ENCODE measurements at places on chromosomes 5 and 9. TPM values are rescaled to one million over a fixed set of nuclear protein-coding genes. Genes with fewer than 3 reads are reported as not detected.

GRCh38 chr5:158744226-158744625, 355.5 kb downstream of the EBF1 start:
- no peak for DNase-seq

- DNase-seq: no peak
Observed at GRCh38 chr5:134892282-134892681, 12.6 kb upstream of the PCBD2 start.

DNA sequence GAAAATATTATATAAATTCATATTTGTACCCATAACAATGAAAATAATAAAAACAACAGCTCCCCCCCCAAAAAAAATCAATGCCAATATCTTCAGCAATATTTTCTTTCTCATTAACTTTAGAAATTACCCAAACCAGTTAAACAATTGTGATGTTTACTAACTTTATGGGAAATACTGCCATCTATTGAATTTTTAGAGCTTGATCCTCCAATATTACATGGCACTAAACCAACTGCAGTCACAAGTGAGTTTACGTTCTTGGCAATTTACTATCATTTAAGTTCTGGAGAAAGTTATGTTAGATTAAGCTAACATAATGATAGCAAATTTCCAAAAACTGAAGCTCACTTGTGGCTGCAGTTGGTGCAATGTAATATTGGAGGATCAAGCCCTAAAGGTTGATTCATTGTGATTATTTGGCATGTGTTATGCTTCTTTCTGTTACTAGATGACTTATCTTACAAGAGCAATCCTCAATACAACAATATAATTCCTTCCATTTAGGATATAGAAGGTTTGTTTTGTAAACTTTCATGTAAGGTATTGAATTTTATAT, 379.5 kb downstream of the CDH18 start:
- no peak for DNase-seq

- DNase-seq: no peak
Observed at GRCh38 chr5:52262844-52263243, 524.9 kb upstream of the ITGA1 start.

DNA sequence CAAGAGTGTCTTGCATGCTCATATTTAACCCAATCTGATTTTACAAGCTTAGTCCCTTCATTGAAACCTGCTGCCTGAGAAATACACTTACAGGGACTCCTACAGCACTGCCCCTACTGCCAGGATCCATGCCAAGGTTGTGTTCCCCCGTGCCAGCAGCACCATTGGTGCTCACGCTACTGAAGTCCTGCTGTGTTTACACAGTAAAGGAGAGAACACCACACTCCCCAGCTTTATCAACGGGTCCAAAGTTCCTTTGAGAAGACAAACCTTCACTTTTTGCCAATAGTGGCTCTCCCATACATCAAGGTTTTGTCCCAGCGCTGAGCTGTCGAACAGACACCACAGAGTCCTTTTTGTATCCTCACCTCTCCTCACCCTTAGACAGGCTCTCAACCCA, 155.1 kb upstream of the WWC1 start:
- DNase-seq: no peak

- no peak for DNase-seq
Observed at GRCh38 chr5:154315196-154315595, 124.7 kb downstream of the GALNT10 start.

- DNase-seq: no peak
Observed at GRCh38 chr9:127557466-127557869, 54.6 kb upstream of the STXBP1 start.

DNA sequence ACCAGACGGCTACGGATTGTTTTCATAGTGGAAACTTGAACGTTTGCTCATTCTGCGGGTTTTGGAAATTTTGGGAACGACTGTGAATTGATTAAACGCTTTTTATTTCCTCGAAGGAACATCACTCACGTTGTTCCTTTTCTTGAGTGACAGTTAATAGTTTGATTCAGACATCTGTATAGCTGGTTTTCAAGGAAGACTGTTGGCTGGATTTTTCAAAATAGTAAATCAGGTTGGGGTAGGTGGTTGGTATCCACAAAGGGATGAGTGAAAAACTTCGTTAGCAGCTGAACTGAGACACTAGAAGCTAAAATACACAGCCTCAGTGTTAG, 1.1 kb downstream of the TGFBR1 start:
- no peak for DNase-seq

DNA sequence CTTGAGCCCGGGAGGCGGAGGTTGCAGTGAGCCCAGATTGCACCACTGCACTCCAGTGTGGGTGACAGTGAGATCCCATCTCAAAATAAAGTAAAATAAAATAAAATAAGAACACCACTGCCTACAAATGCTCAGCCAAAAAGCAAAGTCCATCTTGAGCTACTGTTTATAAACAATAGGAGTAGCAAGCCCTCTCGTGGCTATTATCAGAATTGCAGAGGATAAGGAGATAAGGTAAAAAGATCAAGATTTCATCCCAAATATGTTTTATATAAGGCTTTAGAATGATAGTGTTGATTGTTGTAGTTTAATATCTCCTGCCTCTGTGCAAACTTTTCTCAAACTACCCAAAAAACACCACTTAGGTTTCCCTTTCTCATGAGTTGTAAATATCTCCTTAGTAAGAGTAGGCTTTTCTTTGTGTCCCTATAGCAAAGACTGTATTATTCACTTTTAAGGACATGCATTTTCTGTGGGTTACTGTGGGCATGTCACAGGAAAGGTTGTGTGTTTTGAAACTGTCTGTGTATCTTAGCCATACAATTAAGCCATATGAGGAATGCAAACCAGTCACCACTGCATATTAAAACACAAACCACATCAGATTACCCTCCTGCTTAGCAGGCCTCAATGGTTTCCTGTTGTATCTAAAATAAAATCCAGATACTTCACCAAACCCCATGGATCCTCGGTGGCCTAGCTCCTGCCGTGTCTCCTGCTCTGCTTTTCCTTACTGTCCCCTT, 31.8 kb upstream of the CKS2 start:
- DNase-seq: peak; percentile 38

DNA sequence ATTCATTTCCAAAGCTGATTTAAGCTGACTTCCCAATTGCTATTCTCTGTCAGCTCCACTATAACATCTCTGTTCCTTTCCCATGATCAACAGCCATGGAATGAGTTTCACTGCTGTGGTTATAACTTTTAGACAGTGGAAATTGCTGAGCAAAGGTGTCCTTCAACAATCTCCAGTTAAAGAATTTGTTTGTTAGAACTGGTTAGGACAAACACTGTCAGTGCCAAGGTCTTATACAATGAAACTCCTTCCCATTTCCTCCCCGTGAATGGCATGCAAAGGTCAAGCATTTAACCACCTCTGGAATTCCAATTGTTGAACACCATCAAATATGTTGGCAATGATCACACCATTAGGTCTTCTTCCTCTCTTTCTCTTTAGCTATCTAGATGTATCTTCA, 45.7 kb upstream of the GHR start:
- no peak for DNase-seq

- DNase-seq: peak; percentile 58
Observed at GRCh38 chr5:73451224-73452130, 2.9 kb upstream of the FOXD1 start.

- DNase-seq: no peak
Observed at GRCh38 chr5:175709276-175709781, 51.5 kb downstream of the HRH2 start.

DNA sequence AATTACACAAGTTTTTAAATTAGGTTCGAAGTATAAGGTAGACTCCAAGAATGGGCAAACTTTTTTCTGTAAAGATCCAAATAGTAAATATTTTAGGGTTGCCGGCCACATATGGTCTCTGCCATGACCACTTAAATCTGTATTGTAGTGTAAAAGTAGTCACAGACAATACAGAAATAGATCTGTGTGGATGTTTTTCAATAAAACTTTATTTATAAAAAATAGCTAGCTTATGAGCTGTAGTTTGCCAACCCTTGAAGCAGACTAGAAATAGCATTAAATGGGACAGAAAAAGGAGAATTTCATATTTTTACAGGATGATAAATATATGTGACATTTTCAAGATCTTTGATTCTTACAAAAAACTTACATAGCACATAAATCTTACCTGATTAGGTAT, 94.9 kb upstream of the ACOT12 start:
- no peak for DNase-seq

DNA sequence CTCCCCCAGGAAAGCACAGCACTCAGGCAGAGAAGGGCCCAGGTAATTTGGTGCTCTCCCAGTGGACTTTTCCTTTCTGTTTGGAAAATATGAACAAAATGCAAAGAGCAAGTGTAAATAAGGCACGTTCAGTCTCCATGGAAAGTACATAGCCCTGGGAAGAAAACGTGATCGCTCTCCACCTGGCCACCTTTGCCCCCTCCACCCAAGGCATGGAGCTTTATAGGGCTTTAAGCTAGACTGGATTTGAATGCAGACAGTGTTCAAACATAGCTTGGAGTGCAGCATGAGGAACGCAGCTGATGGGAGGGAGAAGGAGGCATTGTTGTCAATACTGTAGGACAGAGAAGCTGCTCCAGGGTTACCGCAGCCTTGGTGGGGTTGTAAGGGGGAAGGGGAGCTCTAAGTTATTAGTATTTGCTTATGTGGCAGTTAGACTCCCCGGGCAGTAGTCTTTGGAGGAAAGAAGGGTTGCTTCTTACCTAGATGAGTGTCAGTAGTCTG, 500.2 kb downstream of the SPOCK1 start:
- DNase-seq: no peak

DNA sequence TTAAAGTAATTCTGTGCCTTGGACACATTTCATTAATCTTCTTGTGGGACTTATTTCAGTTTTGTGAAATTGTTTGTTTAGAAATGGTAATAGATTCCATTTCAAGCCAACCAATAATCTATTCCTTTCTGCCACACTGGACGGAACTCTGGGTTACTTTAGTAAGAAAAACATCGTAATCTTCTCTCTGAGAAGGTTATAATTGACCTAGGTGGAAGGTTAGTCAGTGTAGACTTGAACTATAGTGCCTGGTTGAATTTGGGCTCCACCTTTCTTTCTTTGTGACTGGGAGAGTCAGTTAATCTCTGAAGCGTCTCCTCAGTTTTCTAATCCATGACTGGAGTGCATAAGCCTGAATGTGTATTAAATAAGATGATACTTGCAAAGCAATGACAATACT, 89.7 kb upstream of the PRLR start:
- no peak for DNase-seq

DNA sequence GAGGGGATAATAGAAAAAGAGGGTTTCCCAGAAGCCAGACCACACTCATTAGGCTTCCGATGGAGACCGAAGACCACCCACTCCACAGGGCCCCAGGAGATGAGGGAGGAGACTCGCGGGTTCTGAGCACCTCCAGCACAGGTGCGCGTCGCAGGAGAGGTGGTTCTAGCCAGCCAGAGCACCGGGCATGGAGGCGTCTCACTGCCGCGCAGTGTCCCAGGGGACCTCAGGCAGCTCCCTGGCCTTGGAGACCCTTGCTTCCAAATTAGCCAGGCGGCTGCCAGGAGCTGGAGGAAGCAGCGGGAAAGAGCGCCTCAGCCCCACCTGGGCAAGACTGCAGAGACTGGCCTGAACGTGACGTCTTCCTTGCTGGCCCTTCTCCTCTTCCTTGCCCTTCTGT, 115.4 kb upstream of the FBXL7 start:
- no peak for DNase-seq

DNA sequence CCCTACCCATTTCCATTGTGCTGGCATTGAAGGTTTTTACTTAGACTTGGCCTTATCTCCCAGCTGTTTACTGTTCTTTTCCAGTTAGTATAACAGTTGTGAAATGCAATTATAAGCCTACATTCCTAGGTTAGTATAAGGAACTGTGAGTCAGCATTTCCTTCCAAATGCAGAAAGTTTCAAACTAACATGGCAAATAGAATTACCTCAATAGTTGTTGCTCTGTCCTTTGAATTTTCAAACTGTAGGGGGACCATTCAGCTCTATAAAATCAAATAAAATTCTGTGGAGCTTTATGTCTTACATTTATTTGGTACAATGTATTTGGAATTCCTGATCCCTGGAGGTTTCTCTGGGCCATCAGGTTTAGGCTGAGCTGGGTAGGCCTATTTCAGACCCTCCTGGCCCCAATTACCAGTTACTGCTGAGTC, 47.2 kb downstream of the ARHGEF28 start:
- no peak for DNase-seq

DNA sequence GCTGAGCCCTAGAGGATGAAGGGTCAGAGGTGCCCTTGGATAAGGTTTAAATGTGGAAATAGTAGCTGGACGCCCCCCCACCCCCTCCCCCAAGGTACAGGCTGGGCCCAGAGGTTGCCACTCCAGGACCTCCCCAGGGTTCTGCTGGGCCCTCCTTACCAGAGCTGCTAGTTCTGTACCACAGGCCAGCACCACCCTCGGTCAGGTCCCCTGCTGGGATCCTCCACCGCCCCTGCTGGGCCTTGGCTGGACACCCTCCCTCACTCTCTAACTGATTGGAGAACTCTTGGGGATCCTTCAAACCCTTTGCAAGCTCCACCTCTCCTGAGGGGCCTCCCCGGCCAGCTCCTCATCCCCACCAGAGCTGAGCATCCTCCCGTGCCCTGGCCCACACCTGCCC, 34.9 kb downstream of the PTGES start:
- DNase-seq: no peak

GRCh38 chr9:18791074-18791473, 241.9 kb downstream of the SAXO1 start:
- no peak for DNase-seq

DNA sequence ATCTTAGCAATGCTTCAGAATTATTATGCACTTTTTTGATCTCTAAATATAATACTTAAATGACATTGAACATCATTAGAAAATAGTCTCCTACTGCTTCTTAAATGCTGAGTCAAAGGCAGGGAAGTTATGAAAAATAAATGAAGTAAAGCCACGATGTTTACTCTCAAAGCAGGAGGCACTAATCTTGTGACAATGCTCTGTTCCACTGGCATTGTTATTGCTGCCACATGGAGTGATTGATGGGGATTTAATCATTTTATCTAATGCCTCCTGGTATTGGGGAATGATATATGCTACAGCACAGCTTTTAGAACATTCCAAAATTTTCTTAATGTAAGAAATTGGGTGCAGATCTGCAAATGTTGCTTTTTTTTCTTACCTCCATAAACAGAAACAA, 1655.4 kb upstream of the NUDT12 start:
- no peak for DNase-seq

DNA sequence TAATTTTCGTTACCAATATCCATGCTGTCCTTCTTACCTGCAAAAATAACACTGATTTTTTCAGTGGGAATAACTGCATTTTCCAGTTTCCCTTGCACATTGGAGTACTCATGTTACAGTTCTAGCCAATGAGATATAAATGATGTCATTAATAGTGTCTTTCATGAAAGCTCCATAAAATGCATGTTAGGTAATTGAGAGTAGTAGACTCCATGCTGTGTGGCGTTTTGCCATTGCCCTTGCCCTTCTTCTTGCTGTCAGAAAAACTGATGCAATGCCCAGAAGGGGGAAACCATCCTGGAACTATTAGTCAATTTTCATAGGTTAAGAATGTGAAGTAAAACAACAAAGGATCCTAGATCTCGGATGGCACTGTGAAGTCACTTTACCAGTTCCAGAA, 1765.3 kb downstream of the EFNA5 start:
- no peak for DNase-seq

GRCh38 chr9:115202181-115202580, 84.2 kb upstream of the TNC start:
- no peak for DNase-seq

Gene PCDHB13
- not detected for total RNA-seq

Gene STKLD1
- total RNA-seq: 0.41 TPM

Gene TMEFF1
- total RNA-seq: 0.27 TPM

Gene NTRK2
- total RNA-seq: 0.05 TPM

Gene SLC6A7
- not detected for total RNA-seq

Gene CTNND2
- total RNA-seq: not detected

Gene KCNV2
- not detected for total RNA-seq

Gene TEK
- total RNA-seq: not detected

Gene UNC13B
- 6.4 TPM for total RNA-seq

Gene TRPM6
- total RNA-seq: not detected

Gene SLC34A3
- total RNA-seq: not detected

Gene ASPN
- total RNA-seq: not detected

Gene NTNG2
- total RNA-seq: 0.76 TPM
